ENCODE measurements at places on chromosomes 6 and 20. TPM values are rescaled to one million over a fixed set of nuclear protein-coding genes. Genes with fewer than 3 reads are reported as not detected.

The GSTA1 gene
- total RNA-seq: not detected

The FAM83C gene
- not detected for total RNA-seq

The PPP1R14C gene
- 28.8 TPM for total RNA-seq

The TGM2 gene
- total RNA-seq: 144 TPM

The PCK1 gene
- total RNA-seq: 0.96 TPM

The COX4I2 gene
- total RNA-seq: not detected

The BANF2 gene
- total RNA-seq: not detected

The CENPB gene
- total RNA-seq: 105 TPM

The MOCS3 gene
- 17.2 TPM for total RNA-seq

The TREM1 gene
- not detected for total RNA-seq

The CRISP1 gene
- total RNA-seq: not detected

The RGS17 gene
- total RNA-seq: 9.3 TPM

The TFAP2A gene
- total RNA-seq: 4.2 TPM

The UNC5CL gene
- total RNA-seq: 4.4 TPM
